ENCODE measurements at places on chromosomes 1 and 21. TPM values are rescaled to one million over a fixed set of nuclear protein-coding genes. Genes with fewer than 3 reads are reported as not detected.

DNA sequence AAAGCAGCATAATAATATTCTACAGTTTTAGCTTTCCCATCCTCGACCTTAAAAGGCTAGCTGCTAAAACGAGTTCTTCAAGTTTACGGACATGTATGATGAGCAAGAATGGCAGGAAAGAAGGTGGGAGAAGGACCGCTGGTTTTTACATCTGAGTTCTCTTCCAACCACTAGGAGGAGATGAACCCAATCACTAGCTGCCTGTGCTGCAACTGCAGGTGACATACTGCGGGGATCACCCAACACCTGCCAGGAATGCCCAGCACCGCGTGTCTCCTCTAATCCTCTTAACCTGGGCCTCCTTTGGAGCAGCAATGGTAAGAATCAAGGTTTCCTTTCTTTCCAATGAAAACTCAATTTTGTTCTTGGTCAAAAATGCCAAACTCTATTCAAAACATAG lies 23.5 kb downstream of the TOR3A start:
- no peak for DNase-seq

- no peak for DNase-seq
Measured at GRCh38 chr21:40623528-40623927, 223.4 kb downstream of the DSCAM start.

Gene GJB3
- total RNA-seq: 33.2 TPM

DNA sequence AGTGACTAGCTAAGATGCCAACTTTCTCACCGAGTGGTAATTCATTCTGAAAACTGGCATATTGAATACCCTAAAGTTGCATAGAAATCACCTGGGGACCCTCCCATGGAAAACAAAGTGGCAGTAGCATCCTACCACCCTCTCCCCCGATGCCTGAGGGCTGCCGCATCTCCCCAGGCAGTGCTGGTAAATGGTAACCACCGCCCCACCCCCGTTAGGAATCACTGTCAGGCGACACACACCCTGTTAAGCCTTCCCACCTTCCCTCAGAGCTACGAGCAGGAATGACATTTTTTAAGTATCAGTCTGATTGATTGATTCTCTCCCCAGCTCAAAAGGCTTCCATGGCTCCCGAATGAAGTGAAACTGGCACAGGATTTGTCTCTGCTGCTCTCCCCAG lies 28.3 kb downstream of the TMPRSS2 start:
- DNase-seq: no peak

Gene KPRP
- not detected for total RNA-seq

DNA sequence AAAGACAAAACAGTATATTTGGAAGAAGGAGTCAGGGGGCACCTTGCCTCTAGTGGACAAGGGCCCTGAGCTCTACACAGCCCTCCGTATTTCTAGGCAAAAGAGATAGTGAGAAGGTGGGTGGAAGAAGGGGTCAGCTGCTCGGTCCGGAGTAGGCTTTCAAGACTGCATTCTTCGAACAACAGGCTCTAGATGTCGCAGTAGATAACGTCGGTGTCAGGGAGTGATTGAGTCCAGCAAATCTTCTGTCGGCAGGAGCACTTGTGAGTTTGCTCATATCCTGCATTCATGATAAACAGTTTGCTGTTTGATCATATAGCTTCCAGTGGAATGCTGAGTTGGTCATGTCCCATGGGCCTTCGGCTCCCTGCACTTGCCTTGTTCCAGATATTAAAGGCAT lies 36.8 kb downstream of the DIPK1A start:
- no peak for DNase-seq

- no peak for DNase-seq
Measured at GRCh38 chr1:51784997-51785421, 93.5 kb downstream of the NRDC start.
